ENCODE measurements at places on chromosomes 13 and 19.

DNA sequence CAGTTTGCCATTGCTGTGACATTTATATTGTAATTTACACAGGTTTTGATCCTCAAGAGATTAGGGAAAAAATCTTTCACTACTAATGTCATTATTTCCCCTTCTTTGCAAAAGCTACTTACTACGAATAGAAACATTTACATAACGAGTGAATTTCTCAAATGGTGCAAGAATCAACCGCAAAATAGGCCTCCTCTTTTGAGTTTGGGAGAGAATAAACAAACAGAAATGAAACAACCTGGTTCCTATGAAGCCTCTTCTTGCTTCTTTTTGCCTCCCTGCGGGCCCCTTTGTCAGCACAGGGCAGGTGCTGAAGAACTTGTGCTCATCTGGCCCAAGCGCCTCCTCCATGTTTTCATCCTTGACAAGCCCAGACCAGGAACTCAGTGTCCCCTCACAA, 10.1 kb upstream of the GJA3 start:
- no peak for DNase-seq

- DNase-seq: no peak
Measured at GRCh38 chr19:41529484-41530183, 46.3 kb upstream of the CEACAM21 start.

- DNase-seq: no peak
Measured at GRCh38 chr13:80001510-80001842, 339.4 kb downstream of the SPRY2 start.

DNA sequence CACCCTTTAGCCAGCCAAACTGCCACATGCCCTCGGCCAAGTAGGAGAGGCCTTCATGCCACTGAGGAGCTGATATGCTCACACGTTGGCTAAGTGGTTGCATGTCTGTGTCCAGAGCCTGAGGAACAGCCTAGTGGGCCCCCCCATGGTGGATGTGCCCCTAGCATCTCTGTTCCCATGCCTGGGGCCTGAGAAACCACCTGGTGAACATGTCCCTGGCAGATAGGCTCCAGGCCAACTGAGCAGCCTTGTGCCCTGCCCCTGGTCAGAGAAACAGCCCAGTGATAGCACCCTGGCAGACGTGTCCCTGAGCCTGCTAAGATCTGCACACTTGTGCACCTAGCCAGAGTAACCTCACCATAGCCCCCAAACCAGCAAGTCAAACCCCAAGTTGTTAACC, 121.8 kb upstream of the WASF3 start:
- DNase-seq: no peak

GRCh38 chr13:62932256-62932883, 1516.7 kb upstream of the PCDH20 start:
- DNase-seq: peak; percentile 16

DNA sequence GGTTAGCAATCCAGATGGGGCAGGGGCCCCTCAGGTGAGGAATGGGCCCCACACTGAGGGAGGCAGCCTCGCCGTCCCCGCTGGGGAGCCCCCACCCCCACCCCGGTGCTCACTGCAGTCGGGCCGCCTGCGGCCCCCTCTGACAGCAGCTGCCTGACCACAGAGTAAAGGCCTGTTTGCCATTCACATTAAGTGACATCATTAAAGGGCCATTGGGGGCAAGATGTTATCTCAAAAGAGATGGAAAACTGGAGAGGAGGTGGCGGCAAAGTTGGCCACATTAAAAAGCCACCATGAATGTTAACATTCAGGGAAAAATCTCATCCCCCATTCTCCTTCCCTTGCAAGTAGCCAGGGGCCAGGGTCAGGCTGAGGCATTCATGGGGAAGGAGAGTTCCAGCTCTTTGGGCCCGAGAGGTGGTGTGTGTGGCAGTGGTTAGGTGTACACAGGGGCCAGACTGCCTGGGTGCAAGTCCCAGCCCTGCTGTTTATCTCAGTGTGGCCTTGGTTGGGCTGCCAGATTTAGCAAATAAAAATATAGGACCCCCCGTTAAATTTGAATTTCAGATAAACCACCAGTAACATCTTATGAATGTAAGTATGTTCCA, 20.9 kb downstream of the VSTM2B start:
- no peak for DNase-seq

DNA sequence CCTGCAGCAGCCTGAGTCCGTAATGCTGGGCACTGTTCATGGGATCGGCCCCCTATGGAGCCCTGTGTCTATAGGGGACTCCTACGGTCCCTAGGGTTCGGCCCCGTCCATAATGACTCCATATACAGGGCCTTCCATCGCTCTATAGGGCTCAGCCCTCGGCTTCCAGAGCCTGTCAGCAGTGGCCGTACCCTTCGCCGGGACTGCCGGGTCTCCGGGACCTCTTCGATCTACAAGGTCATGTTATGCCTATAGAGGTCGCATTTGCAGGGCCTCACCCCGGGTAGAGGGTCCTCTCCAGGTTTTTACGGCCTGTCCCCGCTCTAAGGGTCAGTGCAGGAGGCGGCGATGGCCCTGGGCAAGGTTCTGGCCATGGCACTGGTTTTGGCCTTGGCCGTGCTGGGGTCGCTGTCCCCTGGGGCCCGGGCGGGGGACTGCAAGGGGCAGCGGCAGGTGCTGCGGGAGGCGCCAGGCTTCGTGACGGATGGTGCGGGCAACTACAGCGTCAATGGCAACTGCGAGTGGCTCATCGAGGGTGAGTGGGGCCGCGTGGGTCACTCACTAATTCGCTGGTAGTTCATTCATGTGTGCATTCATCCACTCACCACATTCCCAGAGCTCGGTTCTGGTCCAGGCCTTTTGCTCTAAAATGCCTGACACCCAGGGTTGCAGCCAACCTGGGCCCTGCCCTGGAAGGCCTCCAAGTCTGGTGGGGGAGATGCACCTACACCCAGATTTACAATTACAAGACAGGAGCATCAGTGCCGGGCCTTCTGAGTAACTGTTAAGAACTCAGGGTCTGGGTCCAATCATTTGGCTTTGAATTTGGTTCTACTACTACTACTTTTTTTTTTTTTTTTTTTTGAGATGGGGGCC, 699 bp downstream of the MEGF8 start:
- no peak for DNase-seq

DNA sequence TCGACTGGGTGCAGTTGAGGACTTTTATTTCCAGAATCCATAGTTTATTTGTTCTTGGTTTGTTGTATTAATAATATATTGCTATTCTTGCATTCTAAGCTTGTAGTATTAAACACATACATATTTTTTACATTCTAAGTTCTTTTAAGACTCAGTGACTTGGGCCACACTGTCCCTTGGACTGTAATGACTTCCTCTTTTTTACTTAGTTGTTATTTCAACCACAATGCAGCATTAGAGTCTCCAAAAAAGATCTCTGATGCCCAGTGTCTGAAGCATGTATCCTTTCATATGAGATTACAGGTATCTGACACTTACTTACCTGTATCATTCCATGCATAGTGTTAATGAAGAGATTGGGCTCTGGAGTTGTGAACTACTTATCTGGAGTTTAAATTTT, 864.9 kb upstream of the PCDH20 start:
- DNase-seq: no peak

DNA sequence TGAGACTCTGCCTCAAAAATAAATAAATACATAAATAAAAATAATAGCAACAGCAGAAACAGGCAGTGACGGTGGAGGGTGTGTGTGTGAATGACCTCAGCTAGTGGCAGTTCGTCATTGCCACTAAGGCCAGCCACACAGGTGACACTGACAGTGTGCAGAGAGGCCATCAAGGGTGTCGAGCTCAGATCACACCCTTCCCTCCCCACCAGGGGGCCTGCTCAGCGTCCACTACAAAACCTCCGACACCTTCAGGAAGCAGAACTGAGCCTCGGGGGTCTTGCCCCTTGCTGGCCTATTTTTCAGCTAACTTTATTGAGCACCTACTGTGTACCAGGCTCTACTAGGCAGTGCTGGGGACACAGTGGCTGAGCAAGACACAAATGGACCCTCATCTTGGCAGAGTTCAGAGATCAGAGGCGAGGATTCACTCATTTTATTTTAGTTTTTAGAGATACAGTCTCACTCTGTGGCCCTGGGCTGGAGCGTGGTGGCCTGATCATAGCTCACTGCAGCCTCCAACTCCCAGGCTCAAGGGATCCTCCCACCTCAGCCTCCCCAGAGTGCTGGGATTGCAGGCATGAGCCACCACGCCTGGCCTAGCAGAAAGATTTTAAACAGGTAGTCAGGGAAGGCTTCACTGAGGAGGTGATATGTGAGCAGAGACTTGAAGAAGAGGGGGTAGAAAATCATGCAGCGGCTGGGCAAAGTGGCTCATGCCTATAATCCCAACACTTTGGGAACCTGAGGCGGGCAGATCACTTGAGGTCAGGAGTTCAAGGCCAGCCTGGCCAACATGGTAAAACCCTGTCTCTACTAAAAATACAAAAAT, 30.3 kb upstream of the SEMA6B start:
- DNase-seq: no peak

DNA sequence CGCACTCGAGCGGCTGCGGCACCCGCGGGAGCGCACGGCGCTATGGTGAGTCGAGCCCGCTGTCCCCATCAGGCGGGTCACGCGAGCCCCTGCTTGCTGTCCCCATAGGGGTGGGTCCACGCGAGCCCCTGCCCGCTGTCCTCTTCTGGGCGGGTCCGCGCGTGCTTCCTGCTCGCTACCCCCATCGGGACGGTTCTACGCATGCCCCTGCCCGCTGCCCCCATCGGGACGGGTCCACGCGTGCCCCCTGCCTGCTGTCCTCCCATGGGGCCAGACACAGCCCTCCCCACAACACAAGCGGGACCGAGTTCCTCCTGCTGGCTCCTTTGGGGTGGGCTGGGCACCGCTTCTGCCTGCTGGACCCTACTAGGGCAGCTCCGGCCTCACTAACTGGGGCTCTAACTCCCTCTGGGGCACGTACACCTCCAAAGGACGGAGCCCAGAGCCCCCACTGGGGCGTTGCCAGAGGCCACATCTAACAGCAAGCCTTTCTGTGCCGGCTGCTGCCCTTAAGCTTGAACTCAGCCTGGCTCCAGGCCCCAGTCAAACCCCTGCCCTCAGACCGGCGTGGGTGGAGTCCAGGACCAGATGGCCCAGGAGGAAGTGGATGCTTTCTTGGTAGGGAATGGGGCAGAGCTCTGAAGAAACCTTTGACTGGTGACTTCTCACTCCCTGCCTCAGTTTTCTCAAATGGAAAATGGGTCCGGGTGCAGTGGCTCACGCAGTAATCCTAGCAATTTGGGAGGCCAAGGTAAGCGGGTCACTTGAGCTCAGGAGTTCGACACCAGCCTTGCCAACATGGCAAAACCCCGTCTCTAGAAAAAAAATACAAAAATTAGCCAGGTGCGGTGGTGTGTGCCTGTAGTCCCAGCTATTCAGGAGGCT, 722 bp downstream of the COLGALT1 start:
- DNase-seq: peak; percentile 57

DNA sequence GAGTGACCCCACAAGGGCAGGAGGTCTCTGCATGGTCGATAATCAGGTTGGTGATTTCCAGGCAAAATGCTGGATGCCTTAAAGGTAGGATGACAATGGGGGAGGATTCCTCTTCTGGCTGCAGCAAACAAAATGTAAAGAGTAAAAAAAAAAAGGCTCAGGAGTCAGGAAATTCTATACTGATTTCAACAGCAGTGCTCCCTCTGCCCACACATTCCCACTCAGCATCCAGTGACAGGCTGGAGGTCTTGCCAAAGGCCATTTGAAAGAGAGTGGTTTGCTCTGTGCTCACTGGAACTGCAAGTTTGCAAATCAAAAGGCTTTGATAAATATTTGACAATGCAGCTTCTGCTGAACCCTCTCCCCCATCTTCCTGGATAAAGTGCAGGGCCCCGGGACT, 135.4 kb downstream of the TNFRSF19 start:
- no peak for DNase-seq

Measured in iris pigment epithelial cell (primary cell).